ENCODE measurements at places on chromosomes 7 and 10.

DNA sequence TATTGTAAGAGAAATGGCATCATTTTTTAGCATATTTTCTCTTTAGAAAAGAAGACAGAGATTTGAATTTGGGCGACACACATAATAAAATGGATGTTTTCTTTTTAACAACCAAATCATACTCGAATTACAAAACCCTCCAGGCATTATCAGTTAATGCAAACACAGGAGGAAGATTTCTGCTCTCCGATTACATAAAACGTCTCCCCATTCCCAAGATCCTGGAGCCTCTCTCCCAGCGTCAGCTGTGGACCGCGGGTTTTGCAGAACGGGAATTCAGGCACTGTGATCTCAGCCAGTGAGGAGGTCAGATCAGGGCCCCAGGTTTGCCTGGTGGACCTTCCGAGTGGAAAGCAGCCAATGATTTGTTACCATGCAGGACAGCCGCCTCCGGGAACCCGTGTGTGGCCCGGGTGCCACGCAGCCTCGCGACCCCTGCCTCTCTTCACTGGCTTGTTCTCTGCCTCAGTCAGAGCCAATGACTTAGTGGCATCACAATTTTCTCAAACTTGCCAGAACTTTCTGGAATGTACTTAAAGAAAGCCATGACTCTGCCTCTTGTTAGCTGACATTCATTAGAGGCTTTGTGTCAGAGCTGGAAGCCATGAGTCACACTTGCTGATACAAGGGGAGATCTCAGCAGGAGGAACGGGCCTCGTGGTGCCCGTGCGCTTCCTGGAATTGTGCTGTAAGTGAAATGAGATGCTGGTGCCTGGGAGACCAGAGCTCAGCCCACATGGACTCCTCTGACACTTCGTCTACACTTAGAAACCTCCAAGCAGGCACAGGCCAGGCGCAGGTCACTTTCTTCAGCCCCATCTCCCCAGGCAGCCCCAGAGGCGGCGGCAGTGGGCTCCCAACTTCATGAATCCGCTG is 246.1 kb downstream of the KLF6 start:
- DNase-seq, result peak; percentile 72

GRCh38 chr7:101717628-101718357 is 88.7 kb upstream of the MYL10 start:
- no peak for DNase-seq

DNA sequence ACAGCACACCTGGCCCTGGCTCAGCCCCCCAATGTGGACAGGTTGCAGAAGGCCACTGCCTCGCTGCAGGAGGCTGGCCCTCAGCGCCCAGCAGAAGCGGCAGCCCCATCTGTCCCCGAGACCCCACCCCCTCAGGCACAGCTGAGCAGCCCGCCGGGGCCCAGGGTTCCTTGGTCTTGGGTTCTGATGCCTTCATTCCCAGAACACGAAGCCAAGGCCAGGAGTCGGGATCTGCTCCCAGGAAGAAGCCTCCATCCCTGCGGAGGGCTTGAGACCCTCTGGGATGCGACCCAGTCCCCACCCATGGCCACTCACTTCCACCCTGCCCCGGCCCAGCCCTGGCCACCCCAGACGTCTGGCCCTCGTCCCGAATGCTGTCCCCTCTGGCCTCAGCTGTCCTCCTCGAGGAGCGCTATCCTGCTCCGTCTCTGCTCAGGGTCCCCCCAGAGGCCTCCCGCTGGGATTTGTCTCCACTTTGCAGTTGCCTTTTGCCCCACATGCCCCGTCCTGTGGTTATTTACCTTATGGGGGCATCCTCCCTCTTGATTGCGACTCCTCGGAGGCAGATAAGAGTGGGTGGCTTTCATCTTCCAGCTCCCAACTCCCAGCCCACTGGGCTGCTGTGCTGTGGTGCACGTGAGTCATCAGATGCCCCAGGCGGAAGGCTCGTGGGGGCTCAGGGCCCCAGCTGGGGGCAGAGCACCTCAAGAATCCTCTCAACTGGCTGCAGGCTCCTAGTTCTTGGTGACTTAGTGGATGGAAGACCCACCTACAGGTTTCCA is 97.5 kb downstream of the MKI67 start:
- no peak for DNase-seq

DNA sequence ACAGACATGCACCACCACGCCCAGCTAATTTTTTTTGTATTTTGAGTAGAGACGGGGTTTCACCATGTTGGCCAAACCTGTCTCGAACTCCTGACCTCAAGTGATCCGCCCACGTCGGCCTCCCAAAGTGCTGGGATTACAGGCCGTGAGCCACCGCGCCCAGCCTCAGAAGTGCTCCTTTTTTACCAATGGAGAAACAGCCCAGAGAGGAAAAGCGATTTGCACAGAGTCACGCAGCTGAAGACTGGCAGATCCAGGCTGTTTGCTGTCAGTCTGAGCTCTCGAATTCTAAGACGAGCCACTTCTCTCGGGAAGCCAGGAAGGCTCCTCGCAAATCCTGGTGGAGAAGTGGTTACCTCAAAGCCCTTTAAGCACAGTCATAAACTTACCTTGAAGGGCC is 57.4 kb upstream of the SDK1 start:
- no peak for DNase-seq

- no peak for DNase-seq
Observed at GRCh38 chr10:20877554-20877953, 19.6 kb downstream of the NEBL start.

Data from HT-29 (cell line).